ENCODE measurements at places on chromosomes 5 and 9.
A peak's percentile ranks its signal among the peaks of the same experiment; 100 is the strongest.

DNA sequence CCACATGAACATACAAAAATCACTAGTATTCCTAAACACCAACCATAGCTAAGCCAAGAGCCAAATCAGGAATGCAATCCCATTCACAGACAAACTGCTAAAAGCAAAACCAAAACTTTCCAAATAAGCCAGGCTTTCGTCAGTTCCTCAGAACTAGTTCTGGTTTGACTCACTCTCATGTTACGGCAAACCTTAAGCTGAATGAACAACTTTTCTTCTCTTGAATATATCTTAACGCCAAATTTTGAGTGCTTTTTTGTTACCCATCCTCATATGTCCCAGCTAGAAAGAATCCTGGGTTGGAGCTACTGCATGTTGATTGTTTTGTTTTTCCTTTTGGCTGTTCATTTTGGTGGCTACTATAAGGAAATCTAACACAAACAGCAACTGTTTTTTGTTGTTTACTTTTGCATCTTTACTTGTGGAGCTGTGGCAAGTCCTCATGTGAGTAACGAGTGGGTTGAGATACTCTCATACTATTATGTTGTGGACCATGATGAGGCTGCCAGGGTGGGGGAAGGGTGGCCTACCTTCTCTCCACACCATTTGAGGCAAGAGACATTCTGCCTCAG is at the start of gene PDCD1LG2:
Gene PDCD1LG2, plus strand, starts transcription at position 172 of the 572 bp plus-strand sequence. CDS start 12,016 bp downstream, outside the sequence.
- H3K4me1 ChIP-seq: no peaks in the 10 kb centered on the region
- no peak for DNase-seq
- H3K27ac ChIP-seq: no peak within 1 kb of the TSS

DNA sequence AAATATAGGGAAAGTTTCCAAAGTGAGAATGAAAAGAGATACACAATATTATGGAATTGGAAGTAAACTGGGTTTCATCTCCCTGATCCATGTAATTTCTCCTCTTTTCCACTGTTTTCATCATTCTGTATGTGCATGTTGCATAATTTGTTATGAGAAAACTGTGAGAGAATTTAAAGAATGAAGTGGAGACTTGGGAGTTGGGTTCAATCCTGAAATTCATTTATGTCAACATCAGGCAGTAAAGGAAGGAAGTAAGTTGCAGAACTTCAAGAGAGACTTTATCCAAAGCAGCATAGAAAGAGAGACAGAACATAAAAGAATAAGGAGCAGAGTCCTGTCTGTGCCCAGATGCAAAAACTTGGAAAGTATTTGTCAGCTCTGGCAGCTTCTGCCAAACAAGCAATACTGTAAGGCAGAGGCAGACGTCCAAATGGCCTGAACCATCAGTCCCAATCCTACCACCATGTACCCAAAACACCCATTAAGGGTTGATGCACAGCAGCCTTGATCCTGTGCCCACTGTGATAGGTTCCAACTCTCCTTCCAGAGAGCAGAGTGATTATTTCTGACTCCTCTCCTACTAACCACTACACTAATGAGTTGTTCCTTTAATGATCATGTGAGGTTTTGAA is 425.3 kb upstream of the CDH6 start:
- no peak overlapping the region for H3K27ac ChIP-seq
- no peak overlapping the region for H3K4me3 ChIP-seq
- DNase-seq: no peak
- no peaks in the 10 kb centered on the region for H3K4me1 ChIP-seq

- no peaks in the 10 kb centered on the region for H3K36me3 ChIP-seq
- no peak for DNase-seq
- no peak overlapping the region for H3K4me3 ChIP-seq
- H3K27me3 ChIP-seq: no peaks in the 10 kb centered on the region
Observed at GRCh38 chr5:5278815-5279381, 138.8 kb downstream of the ADAMTS16 start.

- no peaks in the 10 kb centered on the region for H3K36me3 ChIP-seq
- peaks cover 8% of the 10 kb centered on the region for H3K4me1 ChIP-seq
- no peak for DNase-seq
- H3K4me3 ChIP-seq: peak overlapping the region; percentile 99
Observed at GRCh38 chr9:125747765-125748445, 732 bp downstream of the PBX3 start.

- no peak for DNase-seq
- H3K4me1 ChIP-seq: peaks cover 3% of the 10 kb centered on the region
- no peaks in the 10 kb centered on the region for H3K36me3 ChIP-seq
Observed at GRCh38 chr5:96093890-96094381, 132.3 kb upstream of the ELL2 start.

DNA sequence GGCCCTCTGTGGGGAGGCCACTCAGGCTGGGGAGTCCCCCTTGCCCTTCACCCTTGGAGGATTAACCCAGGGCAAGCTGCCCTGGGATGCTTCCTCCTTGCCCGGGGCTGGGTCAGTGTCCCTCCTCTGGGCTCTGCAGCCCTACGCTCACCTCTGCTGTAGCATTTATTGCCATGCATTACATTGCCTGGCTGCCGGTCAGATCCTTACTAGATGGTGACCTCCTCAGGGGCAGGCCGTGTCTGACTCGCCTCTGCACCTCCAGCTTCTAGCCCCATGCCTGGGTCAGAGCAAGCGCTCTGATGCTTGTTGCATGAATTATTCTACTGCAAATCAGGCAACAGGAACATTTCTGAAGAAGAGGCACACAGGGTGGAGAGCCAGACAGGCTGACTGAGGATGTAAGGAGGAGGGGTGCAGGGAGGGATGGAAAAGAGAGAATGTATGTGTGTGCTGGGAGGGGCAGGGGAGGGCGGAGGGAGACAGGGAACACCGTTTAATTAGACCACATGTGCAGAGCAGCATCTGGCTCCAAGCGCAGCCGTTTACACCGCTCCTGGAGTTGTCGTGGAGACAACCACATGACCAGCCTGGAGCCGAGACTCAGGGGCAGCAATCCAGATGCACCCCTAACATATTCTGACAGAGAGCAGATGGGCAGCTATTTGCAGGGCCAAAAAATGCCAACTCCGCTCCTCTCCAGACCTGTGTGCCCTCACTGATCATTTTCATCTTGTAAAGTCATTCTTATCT is 117.0 kb downstream of the CRB2 start:
- peak overlapping the region; percentile 19 for H3K27ac ChIP-seq
- no peaks in the 10 kb centered on the region for H3K36me3 ChIP-seq
- no peaks in the 10 kb centered on the region for H3K27me3 ChIP-seq
